Mesothelial cell of epicardium (in vitro differentiated cells): ENCODE measurements at places on chromosomes 13 and 19.

DNA sequence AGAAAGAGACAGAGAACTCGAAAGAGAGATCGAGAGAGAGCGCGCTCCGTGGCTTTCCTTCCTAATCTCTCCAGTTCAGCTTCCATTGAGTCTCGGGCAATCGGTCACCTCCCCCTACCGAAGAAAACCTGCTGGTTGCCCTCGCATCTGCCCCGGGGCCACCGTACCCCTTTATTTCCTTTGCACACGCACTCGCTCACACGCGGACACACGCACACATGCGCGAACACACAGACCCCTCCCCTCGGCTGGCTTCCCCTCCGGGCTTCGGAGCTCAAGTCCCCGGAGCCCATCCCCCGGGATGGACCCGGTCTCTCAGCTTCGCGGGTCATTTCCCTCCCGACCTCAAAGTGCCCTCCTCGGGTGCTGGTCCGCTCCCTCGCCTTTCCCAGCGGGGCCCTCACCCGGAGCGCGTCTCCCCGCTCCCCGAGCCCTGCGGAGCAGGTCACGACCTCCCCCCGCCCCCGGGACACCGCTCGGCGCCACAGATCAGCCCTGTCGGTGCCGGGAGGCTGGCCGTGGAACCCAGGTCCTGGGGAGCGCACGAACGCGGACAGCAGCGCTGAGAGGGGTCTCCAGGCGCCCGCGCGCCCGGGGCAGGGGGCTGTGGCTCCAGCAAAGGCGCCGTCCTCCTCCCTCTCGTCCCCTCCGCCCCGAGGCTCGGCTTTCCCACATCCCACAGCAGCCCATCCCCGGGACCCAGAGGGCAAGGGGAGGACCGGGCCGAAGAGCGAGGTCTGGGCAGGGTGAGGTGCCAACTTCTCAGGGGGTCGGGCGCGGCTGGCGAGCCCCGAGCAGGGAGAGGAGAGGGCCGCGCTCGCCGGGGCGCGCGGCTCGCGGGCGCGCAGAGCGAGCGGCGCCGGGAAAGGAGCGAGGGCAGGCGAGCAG is 1.8 kb downstream of the DACH1 start:
- DNase-seq = peak; percentile 51

DNA sequence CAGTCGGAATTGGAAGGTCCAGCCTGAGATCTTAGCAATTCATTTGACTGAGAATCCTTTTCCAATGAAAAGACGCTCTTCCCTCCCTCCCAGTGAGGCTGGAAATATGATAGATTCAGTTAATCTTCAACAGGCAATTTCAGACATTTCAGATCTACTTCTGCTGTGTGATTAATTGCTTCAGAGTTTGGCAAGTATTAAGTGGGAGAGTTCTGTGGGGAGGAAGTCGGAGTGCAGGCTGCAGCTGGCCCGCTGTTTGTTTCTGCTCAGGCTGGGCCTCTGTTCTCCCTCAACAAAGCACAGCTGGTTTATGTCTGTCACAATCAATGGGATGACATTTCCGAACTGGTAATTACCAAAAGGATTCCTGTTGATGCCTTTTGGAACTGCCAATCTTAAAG is 178.2 kb downstream of the NDFIP2 start:
- no peak for DNase-seq

DNA sequence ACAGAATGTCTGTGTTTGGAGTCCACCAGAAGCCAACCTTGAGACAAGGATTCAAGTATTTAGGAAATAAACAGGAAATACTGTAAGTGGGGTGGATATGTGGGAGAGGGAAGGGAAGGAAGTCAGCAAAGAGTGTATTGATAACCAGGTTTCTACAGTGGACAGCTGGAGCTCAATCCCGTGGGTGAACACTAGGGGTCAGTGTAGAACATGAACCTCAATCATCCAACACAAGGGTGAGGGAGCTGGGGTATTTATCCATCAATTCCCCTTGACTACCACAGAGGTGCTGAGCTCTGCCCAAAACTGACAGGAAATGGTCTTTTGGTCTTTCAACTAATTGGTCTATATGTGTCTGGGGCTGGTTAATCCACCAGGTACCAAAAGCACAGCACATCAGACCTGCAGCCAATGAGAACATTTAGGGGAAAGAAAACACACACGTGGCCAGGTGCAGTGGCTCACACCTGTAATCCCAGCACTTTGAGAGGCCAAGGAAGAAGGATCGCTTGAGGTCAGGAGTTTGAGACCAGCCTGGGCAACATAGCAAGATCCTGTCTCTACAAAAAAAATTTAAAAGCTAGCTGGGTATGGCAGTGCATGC is 5.6 kb upstream of the SYDE1 start:
- no peak for DNase-seq

DNA sequence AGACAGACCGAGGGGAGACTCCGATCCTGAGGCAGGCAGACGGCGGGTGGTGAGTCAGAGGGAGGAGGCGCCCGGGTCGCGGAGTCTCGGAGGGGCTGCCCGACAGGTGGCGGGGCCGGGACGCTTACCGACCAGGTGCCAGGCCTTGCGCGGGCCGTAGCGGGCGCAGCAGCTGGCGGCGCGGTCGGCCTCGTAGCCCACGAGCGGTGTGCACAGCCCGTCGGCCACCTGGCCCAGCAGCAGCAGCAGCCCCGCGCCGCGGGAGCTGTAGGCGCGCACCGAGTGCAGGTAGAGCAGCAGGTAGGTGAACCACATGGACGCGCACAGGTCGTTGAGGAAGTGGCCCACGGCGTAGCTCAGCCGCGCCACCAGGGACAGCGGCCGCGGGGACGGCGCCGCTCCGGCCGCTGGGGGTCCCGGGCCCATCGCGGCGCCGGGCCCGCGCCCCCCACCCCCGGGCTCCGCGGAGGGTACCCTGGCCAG is 367 bp downstream of the MFSD12 start:
- DNase-seq = no peak
